ENCODE measurements at places on chromosomes 3 and 15.

DNA sequence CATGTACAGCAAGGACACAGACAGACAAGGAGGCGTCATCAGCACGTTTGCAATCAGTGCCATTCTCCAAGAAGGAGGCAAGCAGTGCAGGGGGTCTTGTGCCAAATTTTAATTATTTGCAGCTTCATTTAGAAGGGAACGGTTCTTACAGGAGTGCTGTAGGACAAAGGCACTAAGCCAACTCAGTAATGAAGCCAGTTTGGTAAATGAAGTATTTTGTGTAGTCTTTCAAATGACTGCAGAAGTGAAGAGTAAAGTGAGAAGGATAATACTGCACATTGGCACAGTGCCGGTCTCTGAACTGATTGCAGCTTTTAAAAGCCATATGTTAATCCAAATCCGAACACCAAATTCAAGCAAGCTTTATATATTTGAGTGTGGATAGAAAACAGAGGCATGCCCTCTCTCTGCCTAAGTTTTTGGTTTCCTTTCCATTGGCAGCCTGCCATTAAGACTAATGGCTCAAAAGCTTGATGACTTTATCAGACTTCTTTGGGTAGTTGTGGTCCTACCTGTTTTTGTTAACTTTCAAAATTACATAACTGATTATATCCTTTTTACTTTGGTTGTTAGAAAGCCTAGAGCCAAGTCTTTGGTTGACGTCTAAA, 101.3 kb downstream of the SENP2 start:
- no peak for DNase-seq

DNA sequence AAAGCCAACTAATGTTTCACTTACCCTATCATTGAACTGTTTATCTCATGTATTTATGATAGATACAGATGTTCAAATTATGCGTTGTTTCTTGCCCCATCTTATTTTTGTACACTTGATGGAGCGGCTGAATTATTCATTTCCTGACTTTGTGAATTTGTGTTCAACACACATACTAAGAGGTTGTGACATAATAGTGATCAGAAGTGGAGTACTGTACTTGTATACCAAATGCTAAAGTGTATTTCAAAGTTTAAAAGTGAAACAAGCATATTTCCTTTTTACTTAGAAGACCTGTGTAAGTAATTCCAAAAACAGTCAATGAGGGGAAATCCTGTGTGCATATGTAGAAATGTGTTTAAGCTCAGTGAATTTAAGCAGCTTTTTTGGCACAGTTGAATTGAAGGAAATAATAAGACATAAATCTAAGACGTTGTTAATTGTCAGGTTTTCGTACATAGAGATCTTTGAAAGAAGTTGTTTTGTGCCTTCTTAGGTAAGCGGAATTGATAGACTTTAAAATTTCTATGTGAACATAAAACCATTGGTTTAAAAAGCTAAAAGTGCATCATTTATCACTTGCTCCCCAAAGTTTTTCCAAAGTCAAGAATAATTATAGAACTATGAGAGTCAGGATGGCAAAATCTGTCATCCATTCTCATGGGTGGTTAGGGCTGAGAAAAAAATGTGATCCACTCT, 1.9 kb downstream of the NFKBIZ start:
- no peak for DNase-seq

DNA sequence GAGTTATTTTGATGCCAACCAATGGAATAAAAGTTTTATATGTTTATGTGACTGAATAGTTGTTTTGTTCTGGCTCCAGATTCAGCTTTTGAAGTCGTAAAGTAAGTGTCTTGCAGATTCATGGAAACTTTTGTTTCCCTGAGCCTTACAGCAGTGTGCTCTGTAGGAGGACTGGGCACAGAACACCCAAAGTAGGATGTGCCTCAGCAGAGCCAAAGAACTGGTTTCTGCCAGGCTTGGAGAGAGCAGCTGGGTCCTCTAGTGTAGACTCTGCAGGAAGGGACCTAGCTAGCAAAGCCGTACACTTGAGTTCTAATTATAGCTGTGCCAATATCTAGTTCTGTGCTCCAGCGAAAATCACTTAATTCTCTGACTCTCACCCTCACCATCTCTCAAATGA, 261.2 kb upstream of the DNAJC19 start:
- no peak for DNase-seq

GRCh38 chr3:37221407-37221806, 47.0 kb upstream of the LRRFIP2 start:
- DNase-seq: no peak

GRCh38 chr15:57992761-57993355, 72.7 kb downstream of the ALDH1A2 start:
- DNase-seq: no peak

DNA sequence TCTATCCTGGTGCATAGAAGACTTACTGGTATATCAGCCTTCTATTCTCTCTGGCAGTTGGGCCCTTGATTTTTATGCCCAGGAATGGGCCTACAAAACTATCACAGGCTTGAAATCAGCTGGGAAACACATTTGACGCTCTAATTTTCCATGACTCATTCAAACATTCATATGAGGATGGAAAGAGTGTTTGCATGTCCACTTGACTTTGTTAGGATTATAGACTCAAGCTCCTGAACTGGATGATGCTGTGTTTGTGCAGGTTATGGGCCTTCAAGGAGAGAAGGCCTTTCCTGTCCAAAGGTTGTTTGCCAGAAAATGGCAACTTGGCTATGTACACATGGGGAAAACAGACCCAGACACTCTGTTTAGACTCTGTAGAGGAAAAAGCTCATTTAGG, 219.9 kb downstream of the GAP43 start:
- no peak for DNase-seq

DNA sequence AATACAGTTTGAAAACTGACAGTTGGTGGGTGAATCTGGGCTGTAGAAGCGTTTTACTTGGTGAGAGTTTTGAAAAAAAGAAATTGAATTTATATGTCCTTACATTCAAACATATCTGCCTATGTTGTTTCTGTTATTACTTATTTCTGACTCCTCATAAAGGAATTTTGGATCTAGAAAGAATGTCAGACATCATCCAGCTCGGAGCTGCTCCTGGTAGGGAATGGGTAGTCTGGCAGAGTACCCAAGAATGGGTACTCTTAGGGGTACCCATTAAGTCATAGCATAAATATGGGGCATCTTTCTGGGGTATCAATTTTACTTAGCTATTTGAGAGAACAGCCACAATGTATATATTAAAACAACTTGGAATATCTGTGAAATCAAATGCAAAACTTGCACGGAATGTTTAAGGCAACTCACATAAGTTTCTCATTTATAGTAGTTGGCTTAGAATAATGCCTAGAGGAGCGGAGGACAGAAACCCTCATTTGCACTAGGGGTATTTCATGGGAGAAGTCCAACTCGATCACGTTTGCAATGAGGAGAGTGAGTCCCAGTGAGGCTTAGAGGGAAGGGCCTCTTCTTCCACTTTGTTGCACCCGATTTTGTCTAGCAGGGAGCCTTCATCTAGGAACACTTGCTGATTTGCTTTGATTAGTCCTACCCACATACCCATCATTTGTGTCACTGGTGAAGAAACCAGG, 2.4 kb upstream of the LARP6 start:
- DNase-seq: no peak

DNA sequence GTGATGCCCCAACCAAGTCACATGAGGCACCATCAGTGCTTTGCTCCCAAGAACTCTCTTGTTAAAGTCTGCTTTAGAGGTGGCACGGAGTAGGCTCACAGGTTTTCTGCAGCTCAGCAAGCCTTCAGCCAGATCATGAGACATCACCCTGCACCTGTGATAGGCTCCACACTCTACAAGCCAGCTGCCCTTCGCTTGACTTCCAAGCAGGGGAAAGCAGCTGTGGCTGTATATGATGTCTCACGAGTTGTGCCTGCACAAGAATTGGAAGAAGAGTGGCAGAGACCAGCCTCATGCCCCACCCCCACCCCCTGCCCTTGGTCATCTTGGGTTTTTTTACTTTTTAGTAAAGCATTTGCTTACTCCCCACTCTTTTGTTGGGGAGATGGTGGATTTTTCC, 22.5 kb downstream of the MRPS11 start:
- no peak for DNase-seq

DNA sequence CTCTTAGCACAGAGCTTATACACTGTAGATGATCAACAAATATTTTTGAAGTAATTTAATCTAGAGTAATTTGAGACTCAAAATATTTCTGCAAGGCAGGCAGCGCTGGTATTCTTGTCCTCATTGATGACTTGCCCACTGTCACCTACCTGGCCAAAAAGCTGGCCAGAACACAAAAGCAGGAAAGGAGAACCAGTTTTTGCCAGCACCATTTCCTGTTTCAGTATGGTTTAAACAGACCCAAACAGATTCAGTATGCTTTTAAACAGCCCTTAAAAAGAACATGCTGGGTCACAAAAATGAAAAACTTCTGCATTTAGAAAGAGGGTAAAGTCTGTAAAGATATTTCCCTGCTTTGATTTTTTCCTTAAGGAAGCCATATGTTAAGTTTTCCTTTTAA, 42.3 kb upstream of the ZNF280D start:
- DNase-seq: no peak

DNA sequence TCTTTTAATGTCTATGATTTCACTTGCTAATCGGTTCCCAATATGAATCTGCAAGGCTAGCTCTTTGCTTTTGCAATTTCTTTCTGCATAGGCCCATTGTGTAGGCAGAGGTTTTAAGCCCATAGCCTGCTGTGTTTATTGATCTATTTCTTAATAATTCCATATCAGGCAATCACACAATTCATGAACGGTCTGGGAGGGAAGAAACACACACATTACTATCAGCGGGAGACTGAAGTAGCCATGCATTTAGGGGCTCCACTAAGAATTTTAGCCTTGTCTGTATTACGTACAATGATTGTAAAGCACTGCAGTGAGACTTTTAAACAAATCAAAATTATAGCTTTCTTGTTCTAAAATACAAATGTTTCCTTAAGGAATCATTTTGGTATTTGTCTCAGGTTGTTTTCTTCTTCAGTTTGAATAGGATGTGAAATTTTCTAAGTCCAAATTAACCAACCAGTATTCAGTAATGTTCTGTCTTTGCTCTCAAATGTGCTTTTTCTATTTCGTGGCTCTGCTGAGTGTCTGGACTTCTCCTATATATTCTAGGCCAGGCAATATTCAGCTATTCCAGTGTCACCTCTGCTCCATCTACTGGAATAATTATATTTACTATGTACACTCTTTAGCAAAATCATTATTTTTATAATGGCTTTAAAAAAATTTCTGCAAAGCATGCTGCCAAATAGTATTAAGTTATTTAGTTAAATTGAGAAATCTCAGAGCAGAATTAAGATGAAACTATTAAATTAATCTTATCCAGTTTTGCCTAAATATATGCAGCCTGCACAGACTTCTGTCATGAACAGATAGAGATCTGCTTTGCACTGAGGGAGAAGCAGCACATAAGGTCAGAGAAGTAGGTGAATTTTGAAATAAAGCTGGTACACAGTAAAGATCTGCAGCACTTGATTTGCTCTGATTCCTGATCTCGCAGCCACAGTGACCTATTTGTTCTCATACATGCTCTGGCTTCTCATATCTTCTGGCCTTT, 103.0 kb upstream of the NAALADL2 start:
- no peak for DNase-seq

- no peak for DNase-seq
Observed at GRCh38 chr3:194960446-194961032, 274.9 kb downstream of the FAM43A start.

- DNase-seq: no peak
Observed at GRCh38 chr3:155876037-155876436, 5.6 kb downstream of the GMPS start.

DNA sequence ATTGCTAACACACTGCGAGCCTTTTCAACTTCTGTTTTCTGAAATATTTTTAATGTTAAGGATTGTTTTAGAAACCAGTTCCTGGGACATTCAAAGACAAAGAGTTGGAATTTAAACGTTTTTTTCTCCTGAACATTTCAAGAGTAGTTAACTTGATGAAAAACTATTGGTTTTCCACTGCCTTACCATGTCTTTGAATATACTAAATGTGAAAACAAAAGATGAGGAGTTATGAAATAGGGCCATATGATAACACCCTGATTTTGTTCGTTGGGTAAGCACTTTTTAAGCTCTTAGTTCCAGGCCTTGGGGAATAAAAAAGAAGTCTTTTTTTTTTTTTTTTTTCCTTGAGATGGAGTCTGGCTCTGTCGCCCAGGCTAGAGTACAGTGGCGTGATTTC, 2.8 kb downstream of the DIS3L start:
- no peak for DNase-seq

DNA sequence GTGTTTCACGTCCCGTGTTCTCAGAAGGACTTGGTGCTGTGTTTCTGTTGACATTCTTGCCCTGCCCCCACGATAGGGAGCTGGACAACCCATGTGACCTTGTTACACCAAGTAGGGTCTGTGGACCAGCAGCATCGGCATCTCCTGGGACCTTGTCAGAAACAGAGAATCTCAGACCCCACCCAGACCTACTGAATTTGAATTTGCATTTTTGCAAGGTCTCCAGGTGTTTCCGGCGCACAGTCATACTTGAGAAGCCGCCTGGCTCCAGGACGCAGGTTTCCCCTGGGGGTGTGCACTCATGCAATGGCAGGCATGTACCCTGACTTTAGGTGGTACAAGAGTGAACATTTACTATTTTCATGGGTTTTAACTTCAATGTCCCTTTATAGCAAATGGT, 117.9 kb downstream of the TLE3 start:
- DNase-seq: no peak

DNA sequence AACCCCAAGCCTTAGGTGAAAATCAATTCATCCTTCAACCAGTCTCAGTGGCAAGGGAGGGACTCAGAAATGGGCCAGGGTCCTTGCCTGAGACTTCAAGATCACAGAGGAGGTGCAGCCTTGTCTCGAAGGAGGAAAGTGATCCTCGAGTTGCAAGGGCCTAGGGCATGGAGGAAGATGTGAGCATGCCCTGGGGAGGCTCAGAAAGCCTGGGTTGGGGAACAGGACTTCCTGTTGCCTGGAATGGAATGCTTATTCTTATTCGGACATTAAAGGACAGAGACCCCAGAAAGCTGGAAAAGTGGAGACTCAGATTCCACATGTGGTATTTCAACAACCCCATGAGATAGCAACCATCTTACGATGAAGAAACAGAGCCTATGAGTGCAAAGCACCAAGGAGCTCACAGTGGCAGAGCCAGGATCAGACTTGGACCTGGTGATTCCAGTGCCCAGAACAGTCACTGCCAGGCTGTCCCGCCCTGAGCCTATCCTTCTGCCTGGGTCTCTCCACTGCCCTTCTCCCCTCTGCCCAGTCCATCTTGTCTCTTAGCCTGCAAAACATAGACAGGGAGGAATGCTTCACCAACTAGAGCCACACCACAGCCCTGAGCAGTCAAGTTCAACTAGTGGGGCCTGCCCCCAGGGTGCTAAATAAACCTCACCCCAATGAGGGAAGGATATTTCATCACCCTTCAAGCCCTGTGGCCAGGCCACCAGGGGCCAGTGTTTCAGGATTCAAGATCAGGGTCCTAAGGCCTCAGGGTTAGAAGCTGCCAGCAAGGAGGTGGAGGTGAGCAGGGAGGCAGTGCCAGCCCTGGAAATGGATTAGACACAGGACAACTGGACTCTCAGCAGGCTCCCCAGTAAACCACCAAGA, 21.9 kb downstream of the DAPK2 start:
- no peak for DNase-seq

Measured in activated T-cell treated with anti-CD3 and anti-CD28 coated beads, Interleukin-2, amount 50 U/mL, for 4 hours (primary cell).